ENCODE measurements at places on chromosomes 13 and 19.

- H3K27me3 ChIP-seq = peaks cover 5% of the 10 kb centered on the region
- H3K4me1 ChIP-seq = no peaks in the 10 kb centered on the region
- no peak overlapping the region for H3K27ac ChIP-seq
Measured at GRCh38 chr19:28710278-28710677, 502.7 kb downstream of the UQCRFS1 start.

DNA sequence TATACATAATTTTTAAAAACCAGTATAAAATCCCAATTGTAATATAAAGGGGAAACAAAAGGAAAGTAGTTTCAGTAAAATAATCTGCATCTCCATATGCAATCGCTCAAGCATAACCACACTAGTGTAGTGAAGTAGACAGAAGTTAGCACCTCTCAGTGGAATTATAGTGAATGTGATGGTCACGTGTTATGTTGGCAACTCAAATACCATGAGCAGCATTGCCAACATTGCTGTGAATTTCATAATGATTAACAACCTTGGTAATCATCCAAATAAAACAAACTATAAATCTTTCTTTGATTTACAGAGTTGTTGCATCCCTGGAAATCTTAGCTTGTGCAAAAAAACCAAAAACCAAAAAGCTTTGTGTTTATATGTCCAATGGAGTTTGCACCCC lies 77.3 kb upstream of the SIAH3 start:
- H3K4me3 ChIP-seq = no peak overlapping the region
- H3K4me1 ChIP-seq = no peaks in the 10 kb centered on the region
- H3K27ac ChIP-seq = no peak overlapping the region
- H3K27me3 ChIP-seq = peaks cover 12% of the 10 kb centered on the region
- no peak for DNase-seq

- no peak for DNase-seq
- no peaks in the 10 kb centered on the region for H3K27me3 ChIP-seq
- H3K4me3 ChIP-seq = no peak overlapping the region
- H3K4me1 ChIP-seq = no peaks in the 10 kb centered on the region
Measured at GRCh38 chr13:35086667-35087066, 144.6 kb downstream of the NBEA start.

GRCh38 chr19:18650468-18651041 lies 13.7 kb downstream of the KLHL26 start:
- DNase-seq = no peak
- H3K36me3 ChIP-seq = peaks cover 4% of the 10 kb centered on the region
- no peak overlapping the region for H3K27ac ChIP-seq
- peaks cover 41% of the 10 kb centered on the region for H3K4me1 ChIP-seq

DNA sequence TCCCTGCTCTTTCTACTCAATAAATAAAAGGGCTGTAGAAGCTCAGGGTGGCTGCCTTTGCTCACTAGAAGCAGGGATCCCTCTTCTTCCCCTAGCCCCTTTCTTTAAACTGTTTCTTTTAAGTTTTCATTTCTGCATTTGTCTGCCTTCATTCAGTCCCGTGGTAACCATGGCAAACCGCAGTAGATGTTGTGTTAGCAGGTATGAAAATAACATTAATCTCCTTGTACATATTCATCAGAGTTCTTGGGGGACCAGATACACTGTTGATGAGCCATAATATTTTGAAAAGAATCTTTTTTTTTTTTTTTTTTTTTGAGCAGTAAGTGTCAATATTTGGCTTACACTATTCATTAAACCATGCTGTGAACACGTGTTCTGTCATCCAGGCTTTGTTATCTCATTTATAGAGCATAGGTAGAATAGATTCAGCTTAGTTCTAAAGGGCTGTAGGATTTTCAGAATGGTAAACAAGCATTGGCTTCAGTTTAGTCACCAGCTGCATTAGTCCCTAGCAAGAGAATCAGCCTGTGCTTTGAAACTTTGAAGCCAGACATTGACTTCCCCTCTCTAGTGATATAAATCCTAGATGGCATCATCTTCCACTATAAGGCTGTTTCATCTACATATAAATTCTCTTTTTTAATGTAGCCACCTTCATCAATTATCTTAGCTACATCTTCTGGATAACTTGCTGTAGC lies 59.4 kb upstream of the SPRY2 start:
- H3K36me3 ChIP-seq = peaks cover 7% of the 10 kb centered on the region
- H3K4me3 ChIP-seq = no peak overlapping the region
- DNase-seq = no peak
- peaks cover 31% of the 10 kb centered on the region for H3K4me1 ChIP-seq
- no peak overlapping the region for H3K27ac ChIP-seq

DNA sequence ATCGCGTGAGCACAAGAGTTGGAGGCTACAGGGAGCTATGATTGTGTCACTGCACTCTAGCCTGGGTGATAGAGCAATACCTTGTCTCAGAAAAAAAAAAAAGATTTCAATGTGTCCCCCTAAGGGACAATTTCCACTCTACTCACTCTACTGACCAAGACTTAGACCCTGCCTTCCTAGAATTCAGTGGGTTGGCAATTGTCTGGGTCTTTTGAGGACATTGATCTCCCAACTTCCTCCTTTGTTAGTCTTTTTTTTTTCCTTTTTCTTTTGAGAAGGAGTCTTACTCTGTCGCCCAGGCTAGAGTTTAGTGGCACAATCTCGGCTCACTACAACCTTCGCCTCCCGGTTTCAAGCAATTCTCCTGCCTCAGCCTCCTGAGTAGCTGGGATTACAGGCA lies 2.2 kb downstream of the SPTBN4 start:
- peaks cover 7% of the 10 kb centered on the region for H3K27me3 ChIP-seq
- no peaks in the 10 kb centered on the region for H3K36me3 ChIP-seq
- peak overlapping the region; percentile 34 for H3K4me3 ChIP-seq
- H3K4me1 ChIP-seq = peaks cover 26% of the 10 kb centered on the region
- no peak overlapping the region for H3K27ac ChIP-seq

GRCh38 chr19:33156334-33156733 lies 24.4 kb downstream of the WDR88 start:
- no peaks in the 10 kb centered on the region for H3K27me3 ChIP-seq
- no peak overlapping the region for H3K27ac ChIP-seq
- DNase-seq = no peak
- no peaks in the 10 kb centered on the region for H3K36me3 ChIP-seq
- H3K4me1 ChIP-seq = peaks cover 29% of the 10 kb centered on the region

DNA sequence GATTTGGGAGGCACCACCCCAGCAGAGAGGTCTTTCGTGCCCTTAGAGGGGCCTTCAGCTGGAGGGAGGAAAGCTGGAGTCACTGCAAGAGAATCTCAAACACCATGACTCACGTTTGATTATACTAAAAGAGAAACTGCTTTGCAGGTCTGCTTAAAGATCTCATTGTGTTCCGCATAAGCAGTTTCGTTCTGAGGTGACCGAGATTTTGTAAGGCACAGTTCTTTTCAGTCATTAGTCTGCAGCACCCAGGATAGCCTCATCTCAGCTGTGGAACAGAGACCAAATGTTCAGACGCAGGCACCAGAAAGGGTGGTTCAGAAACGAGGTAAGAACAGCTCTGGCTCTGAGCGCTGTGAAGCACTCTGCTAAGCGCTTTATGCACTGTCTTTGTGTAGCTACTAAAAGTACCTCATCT lies 71.2 kb upstream of the GTF3A start:
- no peak for DNase-seq
- no peaks in the 10 kb centered on the region for H3K4me1 ChIP-seq
- no peak overlapping the region for H3K4me3 ChIP-seq
- no peaks in the 10 kb centered on the region for H3K36me3 ChIP-seq

GRCh38 chr19:44303320-44303719 lies 1.5 kb downstream of the ZNF235 start:
- H3K4me1 ChIP-seq = peaks cover 15% of the 10 kb centered on the region
- peak overlapping the region; percentile 50 for H3K4me3 ChIP-seq
- H3K27ac ChIP-seq = no peak overlapping the region
- no peaks in the 10 kb centered on the region for H3K27me3 ChIP-seq

GRCh38 chr13:53121131-53121773 lies 92.6 kb downstream of the OLFM4 start:
- no peak overlapping the region for H3K4me3 ChIP-seq
- no peak for DNase-seq
- no peak overlapping the region for H3K27ac ChIP-seq
- no peaks in the 10 kb centered on the region for H3K36me3 ChIP-seq
- peaks cover 2% of the 10 kb centered on the region for H3K27me3 ChIP-seq
- no peaks in the 10 kb centered on the region for H3K4me1 ChIP-seq

GRCh38 chr13:20706661-20707060 lies 3.2 kb downstream of the IL17D start:
- peaks cover 7% of the 10 kb centered on the region for H3K4me1 ChIP-seq
- H3K36me3 ChIP-seq = no peaks in the 10 kb centered on the region

- H3K4me3 ChIP-seq = no peak overlapping the region
- peaks cover 14% of the 10 kb centered on the region for H3K4me1 ChIP-seq
- DNase-seq = no peak
- no peak overlapping the region for H3K27ac ChIP-seq
- H3K36me3 ChIP-seq = peaks cover 4% of the 10 kb centered on the region
Measured at GRCh38 chr19:40630571-40631160, 29.5 kb downstream of the LTBP4 start.

DNA sequence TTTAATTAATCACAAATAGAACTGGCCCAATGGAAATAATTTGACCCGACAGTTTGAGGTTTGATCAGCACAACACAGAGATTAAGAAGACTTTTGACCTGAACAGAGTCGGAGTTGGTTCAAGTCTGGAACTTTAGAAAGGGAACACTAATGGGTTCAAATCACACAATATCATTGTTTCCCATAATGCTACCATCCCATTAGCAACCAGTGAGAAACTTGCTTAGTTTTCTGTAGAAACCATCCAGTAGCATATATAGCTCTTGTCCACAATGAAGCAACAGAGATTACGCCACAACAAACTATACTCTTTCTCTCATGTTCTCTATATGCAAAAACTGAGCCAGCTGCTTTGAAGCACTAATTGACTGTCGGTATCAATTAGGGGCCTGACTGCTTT lies 376.9 kb upstream of the SPRY2 start:
- DNase-seq = no peak
- H3K27me3 ChIP-seq = peaks cover 2% of the 10 kb centered on the region
- H3K4me1 ChIP-seq = no peaks in the 10 kb centered on the region

- no peak for DNase-seq
- H3K27me3 ChIP-seq = peaks cover 4% of the 10 kb centered on the region
- no peak overlapping the region for H3K4me3 ChIP-seq
- no peaks in the 10 kb centered on the region for H3K4me1 ChIP-seq
- no peaks in the 10 kb centered on the region for H3K36me3 ChIP-seq
Measured at GRCh38 chr13:76474356-76474755, 411.8 kb downstream of the KCTD12 start.

DNA sequence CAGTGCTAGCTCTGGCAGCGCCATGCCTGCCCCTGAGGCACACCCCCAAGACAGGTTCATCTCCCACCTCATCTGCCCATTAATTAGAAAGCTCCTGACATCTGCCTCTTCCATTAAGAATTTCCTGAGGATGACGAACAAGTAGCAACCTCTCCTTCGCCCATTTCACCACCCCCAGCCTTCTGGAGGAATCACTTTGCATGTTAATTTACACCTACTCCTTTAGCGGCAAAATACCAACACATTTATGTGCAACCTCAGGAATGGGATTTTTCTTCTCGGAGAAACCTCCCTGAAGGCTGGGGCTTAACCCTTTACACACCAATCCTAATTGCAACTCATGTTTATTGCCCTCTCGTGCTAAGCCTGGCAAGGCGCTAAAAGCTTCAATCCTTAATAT lies 13.8 kb downstream of the SLC7A1 start:
- H3K4me3 ChIP-seq = no peak overlapping the region
- no peaks in the 10 kb centered on the region for H3K27me3 ChIP-seq
- no peak for DNase-seq
- H3K4me1 ChIP-seq = peaks cover 41% of the 10 kb centered on the region

GRCh38 chr13:69226427-69226826 lies 881.2 kb upstream of the ATXN8OS start:
- no peaks in the 10 kb centered on the region for H3K36me3 ChIP-seq
- H3K27me3 ChIP-seq = no peaks in the 10 kb centered on the region
- no peaks in the 10 kb centered on the region for H3K4me1 ChIP-seq
- H3K4me3 ChIP-seq = no peak overlapping the region

DNA sequence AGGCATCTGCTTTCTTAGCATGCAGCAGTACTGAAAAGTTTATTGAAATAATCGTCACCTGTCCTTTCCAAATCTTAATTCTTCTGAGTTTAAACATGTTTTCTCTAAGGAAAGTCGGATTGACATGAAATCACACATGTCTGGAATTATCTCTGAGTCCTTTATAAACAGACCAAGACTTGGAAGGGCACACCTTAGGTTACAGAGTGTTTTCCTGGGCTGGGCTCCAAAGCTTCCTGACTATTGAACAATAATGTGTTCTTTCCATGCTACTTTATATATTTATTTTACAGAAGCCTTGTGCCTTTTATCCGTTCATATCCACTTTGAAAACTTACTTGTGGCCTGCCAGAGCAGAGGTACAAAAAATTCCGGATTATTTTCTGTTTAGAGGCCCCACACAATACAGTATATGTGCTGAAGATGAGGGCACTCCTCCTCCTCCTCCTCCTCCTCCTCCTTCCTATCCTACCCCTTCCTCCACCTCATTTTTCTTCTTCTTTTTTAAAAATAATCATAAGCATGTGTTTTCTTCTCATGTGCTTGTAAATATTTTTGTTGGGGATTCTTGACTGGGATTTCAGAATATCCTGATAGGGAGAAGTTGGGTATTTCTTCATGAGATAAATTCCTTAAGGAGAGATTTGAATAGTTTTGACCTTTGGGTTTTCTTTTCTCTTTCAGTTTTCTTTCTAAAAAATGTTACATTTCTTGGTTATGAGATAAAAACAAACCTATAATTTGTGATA lies 52.3 kb downstream of the LRCH1 start:
- H3K36me3 ChIP-seq = no peaks in the 10 kb centered on the region
- H3K4me3 ChIP-seq = no peak overlapping the region
- DNase-seq = no peak
- no peaks in the 10 kb centered on the region for H3K27me3 ChIP-seq
- H3K4me1 ChIP-seq = peaks cover 71% of the 10 kb centered on the region

DNA sequence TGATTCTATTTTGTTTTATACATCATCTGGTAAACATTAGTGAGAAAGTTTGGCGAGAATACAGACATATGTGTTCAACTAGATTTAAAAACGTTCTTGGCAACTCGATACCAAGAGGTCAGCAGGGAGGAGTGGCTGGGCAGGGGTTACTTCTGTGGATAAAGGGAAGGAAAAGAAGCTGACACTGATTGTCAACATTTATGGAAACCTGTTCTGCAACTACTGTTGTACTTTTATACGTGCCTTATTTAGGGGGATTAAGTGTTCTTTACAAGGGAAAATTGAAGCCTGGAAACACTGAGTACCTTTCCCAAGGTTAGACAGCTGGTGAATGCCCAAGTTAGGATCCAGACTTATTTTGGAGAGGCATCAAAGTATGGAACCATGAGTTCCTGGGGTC lies 65.0 kb downstream of the MTUS2 start:
- no peaks in the 10 kb centered on the region for H3K4me1 ChIP-seq
- no peaks in the 10 kb centered on the region for H3K36me3 ChIP-seq
- H3K4me3 ChIP-seq = no peak overlapping the region
- no peak overlapping the region for H3K27ac ChIP-seq
- H3K27me3 ChIP-seq = peaks cover 3% of the 10 kb centered on the region

GRCh38 chr19:6739390-6739882 lies at the start of gene TRIP10:
TRIP10 (plus strand) TSS chr19:6739680; CDS start chr19:6739762, 82 bp downstream.
- peak within 1 kb of the TSS; percentile 99 for H3K27ac ChIP-seq
- H3K4me1 ChIP-seq = peaks cover 44% of the 10 kb centered on the region
- H3K4me3 ChIP-seq = peak within 1 kb of the TSS; percentile 95
- no peaks in the 10 kb centered on the region for H3K27me3 ChIP-seq
- H3K36me3 ChIP-seq = peaks cover 2% of the 10 kb centered on the region
- peak; percentile 80 for DNase-seq
